ENCODE measurements at places on chromosomes 16 and 17.

- no peak for DNase-seq
These were observed 163.2 kb downstream of the PPM1E start for GRCh38 chr17:58918884-58919283.

DNA sequence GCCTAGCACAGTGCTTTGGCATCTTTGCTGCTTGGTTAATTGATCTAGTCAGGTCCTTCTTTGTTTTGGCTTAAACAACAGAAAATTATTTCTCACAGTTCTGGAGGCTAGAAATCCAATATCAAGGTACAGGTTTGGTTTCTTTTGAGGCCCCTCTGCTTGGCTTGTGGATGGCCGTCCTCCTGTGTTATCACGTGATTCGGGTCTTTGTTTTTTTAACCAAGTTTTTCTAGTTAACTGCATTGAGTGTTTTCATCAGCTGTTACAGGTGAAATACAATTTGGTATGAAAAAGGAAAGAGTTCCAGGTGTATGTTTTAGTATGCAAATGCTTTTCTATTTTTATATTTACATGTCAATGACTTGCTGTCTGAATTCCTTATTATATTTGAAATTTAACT, 2.8 kb downstream of the NLK start:
- DNase-seq: no peak

- DNase-seq: peak; percentile 79
These were observed 30.0 kb downstream of the AXIN2 start for GRCh38 chr17:65531256-65532100.

DNA sequence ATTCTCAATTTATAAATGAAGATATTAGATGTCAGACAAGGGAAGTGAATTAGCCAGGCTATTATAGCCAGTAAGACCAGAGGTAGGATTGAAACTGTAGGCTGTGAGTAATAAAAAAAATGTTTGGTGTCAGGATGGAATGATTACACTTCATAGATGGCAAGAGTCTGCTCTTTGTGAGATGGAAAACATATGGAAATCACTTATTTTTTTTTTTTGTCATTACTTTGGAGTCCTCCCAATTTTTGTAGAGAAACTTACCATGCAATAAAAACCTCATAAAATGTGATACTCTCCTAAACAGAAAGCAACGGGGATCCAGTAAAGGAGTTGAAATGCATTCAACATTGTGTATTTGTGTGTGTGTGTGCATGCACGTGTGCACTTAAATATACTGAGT, 532.7 kb upstream of the CDH8 start:
- DNase-seq: no peak

DNA sequence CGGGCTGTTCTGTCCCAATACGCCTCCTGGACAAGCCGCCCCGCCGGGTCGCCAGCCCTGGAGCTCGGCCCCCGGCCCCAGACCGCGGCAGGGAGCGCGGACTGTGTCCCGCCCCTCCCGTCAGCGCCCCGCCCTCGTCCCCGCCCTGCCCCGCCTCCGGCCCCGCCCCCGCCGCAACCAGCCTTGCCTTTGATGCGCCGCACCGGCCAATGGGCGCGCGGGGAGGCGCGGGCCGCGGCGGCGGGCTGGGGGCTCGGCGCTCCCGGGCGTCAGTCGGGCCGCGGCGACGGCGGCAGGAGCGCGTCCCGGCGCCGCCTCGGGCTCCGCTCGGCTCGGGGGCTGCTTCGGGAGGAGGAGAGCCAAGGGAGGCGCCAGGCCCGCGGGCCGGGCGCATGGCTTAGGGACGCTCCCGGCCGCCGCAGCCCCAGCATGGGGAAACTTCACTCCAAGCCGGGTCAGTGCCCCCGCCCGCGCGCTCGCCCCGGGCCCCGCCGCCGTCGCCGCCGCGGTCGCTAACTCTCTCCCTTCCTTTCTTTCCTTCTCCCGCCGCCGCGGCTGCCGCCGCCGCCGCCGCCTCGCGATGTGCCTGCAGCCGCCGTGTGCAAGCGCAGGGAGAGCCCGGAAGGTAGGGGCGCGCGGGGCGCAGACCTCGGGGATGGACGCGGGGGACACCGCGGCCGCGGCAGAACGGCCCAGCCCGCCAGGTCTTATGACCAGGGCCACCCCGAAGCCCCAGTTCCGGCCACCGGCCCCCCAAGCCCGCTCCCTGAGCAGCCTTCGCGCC, at the start of gene NKD1:
NKD1 (plus strand) TSS at position 272 of the 784 bp plus-strand sequence; CDS start at position 430, 158 bp downstream.
- DNase-seq: peak; percentile 7

DNA sequence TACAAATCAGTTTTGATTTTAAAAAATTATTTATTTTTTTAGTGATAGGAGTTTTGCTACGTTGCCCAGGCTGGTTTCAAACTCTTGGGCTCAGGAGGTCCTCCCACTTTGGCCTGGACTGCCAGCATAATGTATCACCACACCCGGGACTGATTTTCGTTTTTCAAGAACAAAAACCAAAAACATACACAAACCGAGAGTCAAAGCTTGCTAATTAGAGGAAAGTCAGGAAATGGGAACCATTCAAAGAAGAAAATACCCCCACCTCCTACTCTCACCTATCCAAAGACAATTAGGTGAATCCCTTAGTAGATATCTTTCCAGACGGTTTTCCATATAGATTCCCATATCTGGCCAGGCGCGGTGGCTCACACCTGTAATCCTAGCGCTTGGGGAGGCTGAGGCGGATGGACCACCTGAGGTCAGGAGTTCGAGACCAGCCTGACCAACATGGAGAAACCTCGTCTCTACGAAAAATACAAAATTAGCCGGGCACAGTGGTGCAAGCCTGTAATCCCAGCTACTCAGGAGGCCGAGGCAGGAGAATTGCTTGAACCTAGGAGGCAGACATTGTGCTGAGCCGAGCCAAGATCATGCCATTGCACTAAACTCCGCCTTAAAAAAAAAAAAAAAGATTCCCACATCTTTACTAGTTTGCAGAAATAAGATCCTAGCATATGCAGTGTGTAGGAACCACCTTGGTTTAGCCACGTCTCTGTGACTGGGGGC, 883 bp upstream of the SPN start:
- no peak for DNase-seq

GRCh38 chr17:66580184-66580955, 254.5 kb upstream of the CACNG5 start:
- peak; percentile 28 for DNase-seq

DNA sequence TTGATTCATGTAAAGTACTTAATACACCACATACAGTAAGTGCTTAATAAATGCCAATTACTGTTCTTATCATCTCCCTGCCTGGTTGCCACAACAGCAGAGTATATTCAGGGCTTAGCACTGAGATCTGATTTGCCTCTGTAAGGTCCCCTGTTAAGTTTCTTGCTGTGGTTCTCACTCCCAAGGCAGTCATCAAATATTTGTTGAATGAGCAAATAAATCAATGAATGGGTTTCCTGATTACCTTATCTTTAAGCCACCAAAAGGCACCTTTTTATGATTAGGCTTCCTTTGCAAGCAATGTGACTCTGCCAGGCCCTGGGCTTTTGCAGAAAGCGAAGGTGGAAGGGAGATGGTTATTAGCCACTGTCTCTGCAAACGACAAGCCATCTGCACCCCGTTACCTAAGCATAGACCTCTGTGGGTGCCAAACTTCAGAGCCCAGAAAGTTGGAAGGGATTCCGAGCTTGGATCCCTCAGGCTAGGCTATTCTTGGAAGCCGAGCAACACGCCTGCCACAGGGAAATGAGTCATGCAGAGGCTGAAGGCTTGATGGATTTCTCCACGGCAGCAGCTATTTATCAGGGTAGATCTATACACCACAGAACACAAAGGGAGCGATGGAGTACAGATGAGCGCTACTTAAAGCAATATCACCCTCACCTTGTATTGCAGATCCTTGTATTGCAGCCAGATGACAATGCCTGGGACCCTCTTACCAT, 102.0 kb downstream of the GRIN2A start:
- peak; percentile 84 for DNase-seq

- no peak for DNase-seq
These were observed 84.6 kb downstream of the NT5M start for GRCh38 chr17:17387498-17388362.

- no peak for DNase-seq
These were observed 27.4 kb upstream of the CCL2 start for GRCh38 chr17:34227707-34228106.
